ENCODE measurements at places on chromosomes 4 and X.

GRCh38 chr4:185700048-185700447 is 111.9 kb downstream of the SORBS2 start:
- no peak for DNase-seq

GRCh38 chr4:47667552-47667951 is 170.3 kb downstream of the CORIN start:
- no peak for DNase-seq

GRCh38 chrX:102515975-102516941 is at the start of gene TMSB15A:
TMSB15A (minus strand) TSS chrX:102516739.
- DNase-seq: no peak

- no peak for DNase-seq
Measured at GRCh38 chr4:104592183-104592582, 97.5 kb upstream of the CXXC4 start.

DNA sequence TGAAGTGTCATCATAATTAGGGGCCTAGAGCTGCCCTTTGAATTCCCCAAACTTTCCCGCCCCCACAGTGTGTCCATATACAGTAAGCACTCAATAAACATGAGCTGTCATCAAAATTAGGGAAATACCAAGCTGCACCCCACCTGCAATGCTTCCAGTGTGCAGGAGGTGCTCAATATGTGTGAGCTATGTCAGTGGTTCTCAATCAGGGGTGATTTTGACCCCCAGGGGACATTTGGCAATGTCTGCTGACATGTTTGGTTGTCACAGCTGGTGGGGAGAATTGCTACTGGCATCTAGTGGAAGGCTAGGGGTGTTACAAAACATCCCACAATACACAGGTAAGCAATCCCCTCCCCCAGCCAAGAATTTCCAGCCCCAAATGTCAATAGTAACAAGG is 748 bp downstream of the CFP start:
- no peak for DNase-seq

DNA sequence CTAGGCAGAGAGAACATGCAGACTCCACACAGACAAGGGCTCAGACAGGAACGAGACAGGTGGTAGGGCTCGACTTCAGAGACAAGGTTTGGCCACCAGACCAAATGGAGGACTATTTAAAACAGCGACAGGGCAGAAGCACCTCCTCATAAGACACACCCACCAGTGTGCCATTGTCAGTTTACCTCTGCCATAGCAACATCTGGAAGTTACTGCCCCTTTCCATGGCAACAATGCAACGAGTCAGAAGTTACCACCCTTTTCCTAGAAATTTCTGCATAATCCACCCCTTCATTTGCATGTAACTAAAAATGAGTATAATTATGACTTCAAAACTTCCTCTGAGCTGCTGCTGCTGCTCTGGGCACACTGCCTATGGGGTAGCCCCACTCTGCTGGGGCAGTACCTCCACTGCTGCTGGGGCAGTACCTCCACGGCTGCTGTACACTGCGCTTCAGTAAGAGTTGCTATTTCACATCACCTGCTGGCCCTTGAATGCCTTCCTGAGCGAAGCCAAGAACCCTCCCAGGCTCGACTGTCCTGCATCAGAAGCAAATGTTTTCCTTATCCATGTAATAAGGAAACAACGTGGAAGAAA is 2222.3 kb upstream of the AGA start:
- no peak for DNase-seq

DNA sequence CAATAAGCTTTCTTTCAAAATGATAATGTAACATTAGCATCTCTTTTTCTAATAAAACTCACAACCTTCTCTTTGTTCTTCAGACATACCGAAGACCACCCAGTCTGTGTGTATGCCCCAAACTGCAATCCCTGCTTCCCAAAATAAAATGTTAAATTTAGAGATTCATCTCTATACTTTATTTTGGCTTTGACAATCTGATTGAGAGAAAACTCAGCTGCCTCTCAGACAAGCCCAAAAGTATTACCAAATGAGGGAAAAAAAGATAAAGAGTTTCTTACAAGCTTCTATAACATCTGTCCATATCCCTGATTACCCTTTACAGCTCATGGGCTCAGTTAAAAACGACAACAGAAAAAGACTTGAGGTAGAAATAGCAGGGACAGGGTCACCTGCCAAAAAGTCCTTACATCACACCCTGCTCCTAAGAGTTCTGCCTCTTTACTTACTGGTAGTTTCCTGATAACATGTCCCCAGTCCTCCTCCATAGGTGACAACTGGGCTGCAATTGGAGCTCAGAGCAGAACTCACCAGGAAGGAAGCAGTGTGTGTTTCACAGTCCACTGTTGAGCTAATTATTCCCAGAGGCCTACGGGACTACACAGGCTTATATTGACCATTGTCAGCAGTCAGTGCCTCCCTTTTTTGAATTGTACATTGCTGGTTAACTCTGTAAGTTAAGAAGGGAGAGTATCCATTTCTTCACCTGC is 70.9 kb upstream of the FAM9C start:
- no peak for DNase-seq

All from GF-D8 (cell line).